OCI-LY7 (cell line): ENCODE measurements at places on chromosomes 1 and 21. TPM values are rescaled to one million over a fixed set of nuclear protein-coding genes. Genes with fewer than 3 reads are reported as not detected.
A peak's percentile ranks its signal among the peaks of the same experiment; 100 is the strongest.

DNA sequence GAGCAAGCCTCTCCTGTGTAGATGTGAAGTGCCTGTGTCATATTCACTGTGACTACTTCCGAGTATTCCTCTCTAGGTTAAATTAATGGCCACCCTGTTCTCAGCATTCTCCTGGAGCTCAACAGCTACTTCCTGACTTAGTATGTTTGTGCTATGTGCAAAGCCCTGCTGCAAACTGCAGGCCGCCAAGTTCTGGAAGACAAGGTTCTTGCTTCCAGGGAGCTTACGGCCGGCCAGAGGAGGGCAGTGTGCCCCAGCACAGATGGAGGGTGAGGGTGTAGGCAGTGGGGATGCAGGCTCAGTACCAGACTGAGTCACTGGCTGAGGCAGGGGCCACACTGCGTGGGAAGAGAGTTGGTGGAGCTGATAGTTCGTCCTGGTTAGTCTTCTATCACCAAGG lies 43.2 kb downstream of the ELK4 start:
- DNase-seq = peak; percentile 75

- DNase-seq = no peak
Observed at GRCh38 chr1:84913555-84913892, 20.5 kb upstream of the LPAR3 start.

DNA sequence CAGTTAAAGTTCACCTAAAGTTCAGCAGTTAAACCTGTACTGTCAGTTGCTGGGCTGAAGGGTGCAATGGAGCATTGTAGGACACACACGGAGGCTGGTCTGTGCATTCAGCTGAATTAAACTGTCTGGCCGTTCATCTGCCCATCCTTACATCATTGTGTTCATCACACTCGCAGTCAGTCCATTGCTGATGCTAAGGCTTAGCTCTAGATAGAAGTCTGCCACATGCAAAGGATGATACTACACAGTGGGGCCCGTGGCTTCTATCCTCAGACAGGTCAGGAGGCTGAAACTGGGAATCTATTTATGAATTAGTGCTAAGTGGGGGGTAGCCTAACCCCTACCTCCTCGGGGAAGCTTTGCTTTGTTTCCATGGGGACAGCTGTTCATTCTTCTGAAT lies 60.4 kb downstream of the CNIH3 start:
- no peak for DNase-seq

DNA sequence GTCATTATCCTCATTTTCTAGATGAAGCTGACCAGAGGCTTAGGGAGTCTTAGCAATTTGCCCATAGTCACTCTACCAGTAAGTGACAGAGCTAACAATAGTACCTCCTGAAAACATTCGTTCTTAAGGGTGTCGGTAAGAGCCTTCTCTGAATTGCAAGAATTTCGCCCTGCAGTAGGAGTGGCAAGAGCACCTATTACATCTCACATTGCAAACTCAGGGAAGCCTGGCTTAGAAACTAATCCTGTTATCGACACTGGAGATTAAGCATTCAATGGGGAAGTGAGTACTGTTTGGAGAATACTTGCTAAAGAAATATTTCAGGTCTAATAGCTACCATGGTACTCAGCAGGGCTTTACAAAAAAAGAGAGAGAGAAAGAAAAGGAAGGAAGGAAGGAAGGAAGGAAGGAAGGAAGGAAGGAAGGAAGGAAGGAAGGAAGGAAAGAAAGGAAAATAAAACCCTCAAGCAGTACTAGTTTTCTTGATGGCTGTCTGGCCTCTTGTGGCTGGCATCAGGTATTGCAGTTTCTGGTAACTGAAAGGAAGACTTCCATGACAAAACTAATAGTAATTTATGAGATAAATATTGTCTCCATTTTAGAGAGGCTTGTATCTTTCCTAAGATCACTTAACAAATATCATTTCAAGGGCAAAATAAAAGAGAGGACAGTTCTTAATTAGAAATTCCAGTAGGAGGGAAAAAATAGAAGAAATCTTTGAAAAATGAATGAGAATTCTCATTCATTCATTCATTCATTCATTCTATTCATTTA lies 10.4 kb downstream of the C1orf226 start:
- peak; percentile 35 for DNase-seq

DNA sequence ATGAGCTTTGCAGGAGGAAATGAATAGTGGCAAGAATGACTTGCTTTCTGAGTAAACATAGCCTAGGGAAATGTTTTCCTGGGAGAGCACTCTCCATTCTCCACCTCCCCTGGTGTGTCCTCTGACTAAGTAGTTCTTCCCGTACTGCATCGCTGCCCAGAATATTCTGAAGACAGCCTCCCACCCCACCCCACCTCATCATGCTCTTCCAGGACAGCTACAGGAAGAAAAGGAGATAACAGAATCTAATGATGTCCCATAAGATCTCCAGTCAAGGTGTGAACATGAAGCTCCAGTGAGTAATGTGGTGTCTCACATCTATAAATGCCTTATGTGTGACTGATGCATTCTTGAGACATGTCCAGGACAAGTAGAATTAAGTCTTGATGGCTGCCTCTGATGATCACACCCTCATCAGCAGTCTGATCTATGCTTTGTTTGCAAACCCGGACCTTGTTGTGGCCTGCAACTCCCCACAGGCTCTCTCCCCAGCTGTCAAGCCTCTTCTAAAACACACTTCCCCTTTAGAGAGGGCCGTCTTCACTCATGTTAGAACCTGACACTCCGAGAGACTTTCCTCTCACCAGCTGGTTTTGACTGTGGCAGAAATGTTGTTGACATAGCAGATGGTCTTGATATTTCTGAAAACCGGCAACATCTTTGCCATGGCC lies 183.0 kb downstream of the CYYR1 start:
- DNase-seq = no peak

DNA sequence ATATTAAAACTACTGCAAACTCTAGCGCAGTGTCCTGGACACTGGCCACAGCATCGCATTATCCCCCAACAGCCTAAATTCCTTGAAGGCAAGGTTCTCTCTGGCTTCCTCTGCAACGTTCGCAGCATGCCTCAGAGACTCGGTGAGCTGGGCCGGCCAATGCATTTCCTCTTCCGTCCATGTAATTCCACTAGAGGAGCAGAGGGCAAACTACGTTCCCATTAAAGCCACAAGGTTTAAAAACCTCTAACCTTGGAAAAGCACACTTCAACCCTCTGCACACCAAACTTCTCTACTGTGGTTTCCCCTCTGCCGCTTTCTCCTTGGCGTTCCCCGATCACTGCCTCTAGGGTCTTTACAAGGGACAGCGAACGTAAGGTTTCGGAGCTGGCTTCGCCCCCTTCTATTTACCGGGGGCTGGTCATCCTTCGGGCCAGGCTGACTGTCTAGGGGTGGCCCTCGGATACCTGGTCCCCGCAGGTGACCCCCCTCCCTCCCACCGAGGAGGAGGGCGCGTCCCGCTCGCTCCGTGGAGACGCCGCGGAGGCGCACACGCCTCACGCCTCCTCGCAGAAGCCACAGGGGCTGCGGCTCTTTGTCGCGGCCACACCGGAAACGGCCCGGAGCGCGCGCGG lies 456 bp upstream of the SMYD2 start:
- DNase-seq = peak; percentile 44

- peak; percentile 89 for DNase-seq
Observed at GRCh38 chr1:156146020-156146768, 7.2 kb upstream of the SEMA4A start.

- no peak for DNase-seq
Observed at GRCh38 chr21:33968995-33969348, 53.4 kb upstream of the ATP5PO start.

DNA sequence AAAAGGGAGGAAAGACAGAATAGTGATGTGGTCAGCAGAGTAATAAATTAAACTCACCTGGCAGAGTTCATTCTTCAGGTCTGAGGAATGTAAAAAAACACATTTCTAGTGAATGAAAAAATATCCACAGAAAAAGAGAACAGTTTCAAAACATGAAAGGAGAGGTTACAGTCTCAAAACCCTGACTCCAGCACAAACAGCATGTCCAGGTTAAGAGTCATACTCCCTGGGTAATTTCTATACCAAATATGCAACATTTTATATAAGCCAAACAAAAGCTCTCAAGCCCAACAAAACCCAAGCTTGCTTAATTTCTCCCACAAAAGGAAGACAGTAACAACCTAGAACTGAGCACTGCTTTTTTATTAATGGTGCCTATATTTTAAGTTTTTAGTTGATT lies 173.0 kb downstream of the NTMT2 start:
- DNase-seq = no peak

Gene NUP210L
- 0.06 TPM in 2 replicates for total RNA-seq

Gene C8B
- not detected in 2 replicates for total RNA-seq

Gene RLF
- total RNA-seq = 18.6 and 22.5 TPM in 2 replicates
